ENCODE measurements at places on chromosomes 11 and 22.

- no peak for DNase-seq
These were observed 21.7 kb downstream of the CHST1 start for GRCh38 chr11:45643598-45644260.

DNA sequence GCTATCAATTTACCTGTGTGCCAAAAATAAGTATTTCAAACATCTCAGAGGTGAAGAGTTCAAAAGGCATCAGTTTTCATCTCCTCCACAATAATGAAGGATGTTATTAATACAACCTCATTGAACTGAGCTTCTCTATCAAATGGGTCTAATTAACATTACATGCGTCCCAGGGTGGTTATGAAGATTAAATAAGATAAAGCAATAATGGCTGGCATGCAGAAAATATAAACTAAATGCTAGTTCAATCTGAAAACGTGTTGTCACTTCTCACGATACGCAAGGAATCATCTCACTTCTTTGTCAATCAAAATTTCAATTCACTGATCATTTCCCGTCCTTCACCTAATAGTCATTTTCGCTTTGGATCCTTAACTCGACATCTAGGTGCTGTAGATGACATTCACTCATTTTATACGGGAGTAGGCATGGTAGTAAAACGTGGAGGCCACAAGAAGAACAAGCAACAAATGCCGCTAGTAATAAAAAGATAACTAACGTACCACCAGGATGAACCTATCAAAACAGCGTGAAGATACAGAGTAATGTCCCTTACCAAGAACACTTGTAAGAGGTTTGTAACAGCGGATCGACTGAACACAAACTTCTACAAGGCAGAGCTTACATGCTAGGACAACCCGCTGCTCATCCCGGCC lies 918 bp downstream of the CHORDC1 start:
- no peak for DNase-seq

DNA sequence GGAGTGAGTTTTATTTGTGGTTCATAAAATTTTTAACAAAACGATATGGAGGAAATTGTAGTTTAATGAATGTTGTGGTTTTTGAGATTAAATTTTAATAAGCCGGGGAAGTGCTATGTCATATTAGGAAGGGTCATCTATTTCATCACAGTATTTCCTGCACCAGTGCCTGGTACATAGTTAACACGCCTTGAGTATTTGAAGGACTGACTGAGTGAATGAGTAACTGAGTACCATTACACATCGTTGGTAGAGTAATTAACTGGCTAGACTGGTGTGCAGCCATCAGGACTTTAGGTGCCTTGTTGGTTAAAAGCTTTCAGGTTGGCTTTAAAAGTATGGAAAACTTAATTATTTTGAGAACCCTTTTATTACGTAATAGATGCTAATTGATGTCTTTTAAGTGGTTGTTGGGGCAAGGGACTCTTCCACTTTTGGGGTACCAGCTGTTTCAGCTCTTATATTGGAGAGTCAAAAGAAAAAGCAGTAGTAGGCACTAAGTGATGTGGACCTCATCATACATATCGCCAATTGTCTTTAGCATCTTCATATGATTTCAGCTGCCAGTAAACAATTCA lies 101.8 kb downstream of the DDX10 start:
- DNase-seq, result no peak

DNA sequence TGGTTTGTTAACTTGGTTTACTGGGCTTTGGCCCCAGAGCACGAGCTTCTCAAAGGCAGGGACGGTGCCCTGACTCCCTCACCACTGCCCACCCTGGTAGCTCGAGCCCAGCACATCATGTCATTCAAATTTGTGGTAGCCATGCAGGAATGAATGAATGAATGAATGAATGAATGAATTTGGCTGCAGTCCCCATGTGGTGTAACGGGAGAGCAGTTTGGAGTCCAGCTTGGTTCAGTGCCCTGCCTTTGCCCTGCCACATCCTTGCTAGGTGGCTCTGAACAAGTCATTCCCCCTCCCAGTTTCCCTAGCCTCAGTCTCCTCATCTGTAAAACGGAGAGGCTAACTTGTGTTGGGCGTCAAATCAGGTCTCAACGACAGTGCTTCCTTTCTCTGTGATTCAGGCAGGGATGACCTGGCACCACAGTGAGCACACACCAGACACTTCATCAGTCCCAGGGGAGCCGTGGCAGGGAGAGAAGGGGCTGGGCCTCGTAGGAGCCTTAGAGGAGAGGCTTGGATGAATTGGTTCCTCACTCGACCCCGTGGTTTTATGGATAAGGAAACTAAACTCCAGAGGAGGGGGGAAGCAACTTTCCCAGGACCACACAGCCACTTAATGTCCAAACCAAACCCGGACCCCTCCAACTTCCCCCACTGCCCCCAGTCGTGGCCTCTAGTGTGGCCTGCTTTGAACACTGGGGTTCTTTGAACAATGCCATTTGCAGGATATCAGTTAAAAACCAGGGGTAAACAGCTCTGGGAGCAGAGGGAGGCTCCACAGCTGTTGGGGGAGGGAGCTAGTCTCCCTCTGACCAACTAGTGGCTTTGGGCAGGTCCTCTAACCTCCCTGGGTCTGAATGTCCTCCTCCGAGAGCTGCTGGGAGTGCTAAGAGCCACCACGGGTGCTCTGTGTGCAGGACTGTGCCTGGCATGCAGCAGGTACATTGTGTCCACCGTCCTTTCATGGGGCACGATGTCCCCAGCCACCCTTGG lies 86.2 kb downstream of the CACNA1I start:
- no peak for DNase-seq

GRCh38 chr11:75430714-75431532 lies 2.1 kb downstream of the KLHL35 start:
- no peak for DNase-seq

DNA sequence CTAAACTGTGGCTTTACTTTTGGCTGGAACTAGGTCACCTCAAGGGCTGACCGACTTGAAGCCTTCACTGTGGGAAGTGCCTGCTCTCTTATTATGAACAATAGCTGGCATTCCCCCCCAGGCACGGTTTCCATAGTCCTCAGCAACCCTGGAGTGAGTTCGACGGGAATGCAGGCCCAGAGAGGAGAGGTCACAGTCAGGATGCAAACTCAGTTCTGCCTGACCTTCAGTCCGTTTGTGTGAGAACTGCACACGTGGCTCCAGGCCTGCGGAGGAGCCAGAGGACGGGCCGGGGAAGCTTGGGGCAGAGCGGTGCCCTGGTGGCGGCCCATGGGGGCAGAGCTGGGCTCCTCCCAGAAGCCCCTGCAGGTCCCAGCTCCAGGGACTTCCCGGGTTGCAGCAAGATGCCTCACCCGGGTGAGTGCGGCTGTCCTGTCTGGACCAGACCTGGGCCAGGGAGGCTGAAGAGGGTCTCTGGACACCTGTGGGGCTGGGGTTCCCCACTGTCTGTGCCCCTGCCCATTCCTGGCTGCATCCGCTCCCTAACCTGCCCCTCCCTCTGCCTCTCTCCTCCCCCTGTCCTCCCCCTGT lies 17.2 kb downstream of the SLC25A18 start:
- DNase-seq, result no peak

Data from fibroblast of upper back skin (primary cell).